ENCODE measurements at places on chromosomes 2 and 18. TPM values are rescaled to one million over a fixed set of nuclear protein-coding genes. Genes with fewer than 3 reads are reported as not detected.

The ASB18 gene
- not detected for total RNA-seq

The SCN2A gene
- total RNA-seq: 160 TPM

The BCL11A gene
- 89.5 TPM for total RNA-seq

The CFAP221 gene
- total RNA-seq: 6.4 TPM

The RAPGEF4 gene
- 13.5 TPM for total RNA-seq

The MYO3B gene
- 0.25 TPM for total RNA-seq

The RRM2 gene
- total RNA-seq: 4.4 TPM

The CTAGE1 gene
- total RNA-seq: not detected

The DES gene
- total RNA-seq: 0.49 TPM

The ALLC gene
- total RNA-seq: not detected

The AKAIN1 gene
- 2.5 TPM for total RNA-seq

The GALNT5 gene
- total RNA-seq: under 0.01 TPM

The RGPD3 gene
- 0.98 TPM for total RNA-seq

The TRIM43 gene
- total RNA-seq: not detected

The REG3G gene
- not detected for total RNA-seq

The GCC2 gene
- total RNA-seq: 25.8 TPM

The CFAP65 gene
- 0.74 TPM for total RNA-seq

The CXCR1 gene
- total RNA-seq: not detected

The ZSWIM2 gene
- 0.49 TPM for total RNA-seq

All from temporal lobe (tissue), 4 donors.